T-helper 2 cell treated with Interferon-gamma antibody and Interleukin-4, amounts not matched to agents 100 ng/mL and 5 ng/mL, for 36 hours (primary cell): ENCODE measurements at places on chromosomes 16 and 17. TPM values are rescaled to one million over a fixed set of nuclear protein-coding genes. Genes with fewer than 3 reads are reported as not detected.

PIK3R5 gene
- 56.2 and 58.8 TPM in 2 replicates for total RNA-seq

SCNN1B gene
- total RNA-seq = 0.07 TPM in 1 of 2 replicates, not detected in the other

TMEM114 gene
- not detected in 2 replicates for total RNA-seq

CDH13 gene
- not detected in 2 replicates for total RNA-seq

KCTD13 gene
- 34.0 and 36.1 TPM in 2 replicates for total RNA-seq

CDRT15L2 gene
- total RNA-seq = not detected in 2 replicates

AANAT gene
- 0.32 TPM in 1 of 2 replicates, not detected in the other for total RNA-seq
